ENCODE measurements at places on chromosomes 1 and 21.

DNA sequence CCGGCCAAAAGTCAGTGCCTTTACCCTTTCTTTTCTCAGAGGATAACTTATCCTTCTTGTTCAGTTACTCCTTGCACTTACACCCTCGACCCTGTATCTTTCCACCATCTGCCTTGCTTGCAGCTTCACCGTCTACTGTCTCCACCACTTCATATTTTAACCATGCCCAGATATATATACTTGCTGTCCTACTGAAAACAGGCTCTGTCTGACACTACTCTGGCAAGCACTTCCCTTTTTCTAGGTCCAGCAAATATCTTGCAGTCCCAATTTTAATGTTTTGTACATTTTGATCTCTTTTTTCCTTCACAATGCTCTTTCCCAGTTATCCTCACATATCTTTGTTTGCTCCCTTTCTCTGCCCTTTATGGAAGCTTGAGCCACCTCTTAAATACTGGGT lies 308.6 kb downstream of the TPR start:
- no peak for DNase-seq

GRCh38 chr1:54716299-54717047 lies 812 bp downstream of the TTC4 start:
- DNase-seq, result no peak

- DNase-seq, result no peak
These were observed 49.9 kb upstream of the EDN2 start for GRCh38 chr1:41534181-41535076.

- no peak for DNase-seq
These were observed 5.3 kb upstream of the ADARB1 start for GRCh38 chr21:45069085-45069484.

- DNase-seq, result no peak
These were observed 134.2 kb upstream of the FGGY start for GRCh38 chr1:59162665-59163064.

GRCh38 chr1:55155522-55155921 lies 59.6 kb downstream of the USP24 start:
- DNase-seq, result no peak

DNA sequence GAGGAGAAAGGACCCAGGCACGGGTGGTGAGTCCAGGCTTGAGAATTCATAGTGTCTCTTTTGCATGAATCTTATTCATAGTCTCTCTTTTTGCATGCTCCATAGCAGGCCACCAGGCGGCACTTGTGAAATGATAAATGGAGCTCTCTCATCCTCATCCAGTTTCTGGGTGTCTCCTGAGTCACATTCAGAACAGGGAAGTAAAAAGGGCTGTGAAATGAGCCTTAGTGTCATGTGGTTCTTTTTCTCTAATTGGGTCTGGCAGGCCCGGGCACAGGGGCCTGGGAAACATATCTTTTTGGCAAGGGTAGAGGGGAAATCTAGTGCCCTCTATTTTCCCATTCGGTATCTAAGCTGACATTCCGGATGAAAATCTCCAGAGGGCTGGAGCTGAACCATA lies 19.1 kb upstream of the NCF2 start:
- DNase-seq, result no peak

DNA sequence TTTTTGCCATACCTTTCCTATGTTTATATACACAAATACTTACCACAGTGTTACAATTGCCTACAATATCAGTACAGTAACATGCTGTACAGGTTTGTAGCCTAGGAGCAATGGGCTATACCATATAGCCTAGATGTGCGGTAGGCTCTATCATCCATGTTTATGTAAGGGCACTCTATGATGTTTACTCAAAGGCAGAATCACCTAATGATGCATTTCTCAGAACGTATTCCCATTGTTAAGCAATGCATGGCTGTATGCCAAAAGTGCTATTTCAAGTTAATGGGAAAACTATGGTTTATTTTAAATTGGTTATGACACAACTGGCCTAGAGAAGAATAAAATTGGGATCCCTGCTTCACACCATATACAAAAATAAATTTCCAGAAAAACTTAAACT lies 36.9 kb upstream of the DISP1 start:
- peak; percentile 45 for DNase-seq

DNA sequence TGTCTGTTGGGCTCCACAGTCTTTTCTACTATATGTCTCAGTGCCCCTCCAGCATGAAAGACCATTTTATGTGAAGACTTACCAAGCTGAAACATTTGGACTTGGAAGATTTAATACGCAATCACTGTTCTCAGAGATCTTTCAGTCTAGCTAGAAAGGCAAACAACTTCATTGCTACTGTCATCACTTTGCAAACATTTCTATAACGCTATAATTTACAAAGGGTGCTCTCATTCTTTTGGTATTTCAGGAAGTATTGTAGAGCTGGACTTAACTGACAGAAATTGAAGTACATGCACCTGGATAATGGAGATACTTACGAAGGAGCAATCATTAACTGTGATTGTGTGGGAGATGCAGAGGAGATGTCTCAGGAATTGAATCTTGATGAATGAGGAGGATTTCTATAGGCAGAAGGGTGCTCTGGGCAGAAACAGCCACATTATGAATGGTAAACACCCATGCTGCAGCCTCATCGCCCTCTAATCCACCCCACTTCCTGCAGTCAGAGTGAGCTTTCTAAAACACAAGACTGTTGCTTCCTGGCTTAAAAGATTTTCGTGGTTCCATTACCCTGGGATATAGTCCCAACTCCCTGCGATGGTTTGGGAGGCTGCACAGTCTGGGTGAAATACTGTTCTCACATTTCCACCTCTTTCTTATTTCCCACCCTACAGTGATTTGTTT lies 75.1 kb upstream of the GNG12 start:
- DNase-seq, result no peak

DNA sequence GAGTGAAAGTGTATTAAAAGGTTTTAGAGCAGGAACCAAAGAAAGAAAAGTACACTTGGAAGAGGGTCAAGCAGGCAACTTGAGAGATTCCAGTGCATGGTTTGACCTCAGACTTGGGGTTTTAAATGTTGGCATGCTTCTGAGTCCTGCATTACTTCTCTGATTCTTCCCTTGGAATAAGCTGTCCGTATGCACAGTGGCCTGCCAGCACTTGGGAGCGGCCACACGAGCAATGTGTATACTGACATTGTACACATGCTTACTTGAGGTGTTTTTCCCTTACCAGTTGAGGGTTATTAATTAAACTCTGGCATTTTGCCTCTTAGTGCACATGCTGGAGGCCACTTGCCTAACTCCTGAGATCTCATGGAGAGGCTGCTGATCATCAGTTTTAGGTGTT lies 786.6 kb upstream of the RGS18 start:
- DNase-seq, result no peak

DNA sequence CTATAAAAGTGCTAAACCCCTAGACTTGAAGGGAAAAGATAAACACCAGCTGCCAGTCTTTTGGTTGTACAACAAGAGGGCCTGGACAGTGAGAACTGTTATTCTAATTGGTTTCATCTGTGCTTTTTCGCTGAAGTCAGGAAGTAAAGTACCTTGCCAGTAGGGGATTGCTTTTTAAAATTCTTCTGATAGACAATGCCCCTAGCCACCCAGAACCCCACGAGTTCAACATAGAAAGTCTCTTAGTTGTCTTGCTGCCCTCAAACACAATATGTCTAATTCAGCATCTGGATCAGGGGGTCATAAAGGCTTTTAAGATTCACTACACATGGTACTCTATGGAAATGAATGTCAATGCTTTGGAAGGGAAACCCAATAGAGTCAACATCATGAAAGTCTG lies 289.2 kb downstream of the TBX15 start:
- DNase-seq, result no peak

GRCh38 chr21:40496116-40496515 lies 350.8 kb downstream of the DSCAM start:
- no peak for DNase-seq

DNA sequence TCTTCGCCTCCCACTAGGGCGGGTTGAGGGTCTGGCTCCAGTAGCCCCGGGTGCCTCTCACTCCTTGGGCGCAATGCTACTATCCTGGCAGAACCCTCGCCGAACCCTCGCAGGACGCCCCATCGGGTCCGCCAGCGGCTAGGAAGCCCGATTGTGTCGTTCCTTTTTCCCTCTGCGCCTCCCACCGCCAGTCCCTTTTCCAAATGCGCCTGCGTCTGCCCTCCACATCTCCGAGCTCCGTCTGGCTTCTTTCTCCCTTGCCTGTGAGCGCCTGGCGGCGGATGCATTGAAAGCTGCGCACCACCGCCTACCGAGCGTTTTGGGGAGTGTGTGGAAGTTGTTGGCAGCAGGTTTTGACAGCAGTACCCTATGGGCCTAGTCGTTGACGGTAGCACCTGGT lies 1.0 kb upstream of the DIRAS3 start:
- DNase-seq, result no peak

GRCh38 chr1:234584926-234585325 lies 25.1 kb downstream of the IRF2BP2 start:
- DNase-seq, result peak; percentile 55

GRCh38 chr1:41296506-41296905 lies 54.4 kb upstream of the SCMH1 start:
- no peak for DNase-seq

DNA sequence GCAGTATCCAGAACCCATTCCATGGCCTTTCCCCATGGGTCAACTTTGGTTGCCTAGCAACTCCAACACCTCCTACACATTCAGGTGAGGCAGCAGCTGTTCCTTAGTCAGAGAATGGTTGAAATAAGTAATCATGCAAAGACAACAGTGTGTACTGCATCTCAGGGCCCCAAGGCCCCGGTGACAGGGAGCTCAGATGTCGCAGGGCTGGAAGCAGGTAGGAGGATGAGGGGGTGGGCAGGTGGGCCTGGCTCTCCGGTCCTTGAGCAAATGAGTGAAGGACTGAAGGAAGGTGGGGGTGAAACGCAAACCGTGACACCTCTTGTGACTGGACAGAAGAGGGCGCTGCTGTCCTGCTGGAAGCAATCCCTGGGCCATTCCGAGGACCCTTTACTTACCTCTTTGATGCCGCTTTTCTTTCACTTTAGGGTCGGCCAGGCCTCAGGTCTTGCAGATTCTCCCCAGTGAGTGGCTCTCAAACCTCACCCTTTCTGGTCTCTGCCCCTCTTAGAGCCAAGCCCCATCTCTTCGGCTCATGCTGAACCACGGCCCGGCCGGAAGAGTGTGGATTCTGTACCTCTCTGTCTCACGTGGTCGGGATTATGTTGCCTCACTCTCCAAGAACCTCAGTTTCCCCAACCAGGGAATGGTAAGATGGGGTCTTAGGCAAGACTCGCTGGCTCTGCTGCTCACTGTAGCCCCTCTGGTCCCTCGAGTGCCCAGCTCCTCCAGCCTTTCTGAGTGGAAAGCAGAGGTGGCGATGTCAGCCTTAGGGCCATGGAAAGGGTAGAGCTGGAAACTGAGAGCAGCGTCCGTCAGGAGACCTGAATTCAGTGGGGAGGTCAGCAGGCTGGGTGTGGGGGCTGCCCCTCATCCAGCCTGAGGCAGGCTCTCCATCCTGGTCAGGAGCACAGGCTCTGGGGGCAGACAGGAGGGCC lies 5.6 kb upstream of the KCNA10 start:
- DNase-seq, result no peak

- DNase-seq, result no peak
These were observed 789.2 kb upstream of the RGS18 start for GRCh38 chr1:191368891-191369654.

DNA sequence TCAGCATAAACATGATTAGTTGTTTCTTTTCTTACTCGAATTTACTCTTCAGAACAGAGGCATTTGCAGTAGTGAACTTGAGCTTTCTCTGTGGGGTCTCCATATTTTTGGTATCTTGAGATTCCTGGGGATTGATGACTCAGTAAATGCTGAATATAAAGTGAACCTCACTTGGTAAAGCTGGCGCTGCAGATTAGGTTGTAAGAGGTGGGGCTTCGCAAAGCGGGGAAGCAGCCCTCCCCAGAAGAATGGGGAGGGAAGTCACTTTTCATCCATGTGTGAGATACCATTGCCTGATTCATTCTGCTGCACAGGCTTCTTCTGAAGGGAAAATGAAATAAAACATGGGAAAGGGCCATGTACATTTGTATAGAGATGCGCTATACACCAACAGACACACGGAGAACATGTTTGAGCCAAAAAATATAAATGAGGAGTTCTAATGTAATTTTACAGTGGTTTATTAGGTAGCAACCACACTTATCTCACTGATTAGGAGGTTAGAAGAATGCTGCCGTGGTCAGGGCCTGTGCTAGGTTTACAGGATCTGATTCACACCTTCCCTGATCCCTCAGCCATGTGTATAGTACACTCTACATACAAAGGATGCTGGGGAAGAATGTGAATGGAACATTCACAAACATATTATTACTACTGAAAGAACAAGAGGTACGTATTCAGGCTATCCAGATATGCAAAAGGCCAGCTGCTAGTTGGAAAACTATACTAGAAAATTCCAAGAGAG lies 63.5 kb downstream of the DNTTIP2 start:
- DNase-seq, result no peak

GRCh38 chr21:35521293-35521692 lies 472.2 kb upstream of the RUNX1 start:
- no peak for DNase-seq

Data from NCI-H1436 treated with DMSO at 0.1 percent for 48 hours (cell line).